CD4-positive, alpha-beta T cell treated with Interleukin-1 beta for 1 hour (primary cell): ENCODE measurements at places on chromosomes 1 and 21.
A peak's percentile ranks its signal among the peaks of the same experiment; 100 is the strongest.

- no peak for DNase-seq
These were observed 66.8 kb upstream of the BCL10 start for GRCh38 chr1:85343213-85343611.

DNA sequence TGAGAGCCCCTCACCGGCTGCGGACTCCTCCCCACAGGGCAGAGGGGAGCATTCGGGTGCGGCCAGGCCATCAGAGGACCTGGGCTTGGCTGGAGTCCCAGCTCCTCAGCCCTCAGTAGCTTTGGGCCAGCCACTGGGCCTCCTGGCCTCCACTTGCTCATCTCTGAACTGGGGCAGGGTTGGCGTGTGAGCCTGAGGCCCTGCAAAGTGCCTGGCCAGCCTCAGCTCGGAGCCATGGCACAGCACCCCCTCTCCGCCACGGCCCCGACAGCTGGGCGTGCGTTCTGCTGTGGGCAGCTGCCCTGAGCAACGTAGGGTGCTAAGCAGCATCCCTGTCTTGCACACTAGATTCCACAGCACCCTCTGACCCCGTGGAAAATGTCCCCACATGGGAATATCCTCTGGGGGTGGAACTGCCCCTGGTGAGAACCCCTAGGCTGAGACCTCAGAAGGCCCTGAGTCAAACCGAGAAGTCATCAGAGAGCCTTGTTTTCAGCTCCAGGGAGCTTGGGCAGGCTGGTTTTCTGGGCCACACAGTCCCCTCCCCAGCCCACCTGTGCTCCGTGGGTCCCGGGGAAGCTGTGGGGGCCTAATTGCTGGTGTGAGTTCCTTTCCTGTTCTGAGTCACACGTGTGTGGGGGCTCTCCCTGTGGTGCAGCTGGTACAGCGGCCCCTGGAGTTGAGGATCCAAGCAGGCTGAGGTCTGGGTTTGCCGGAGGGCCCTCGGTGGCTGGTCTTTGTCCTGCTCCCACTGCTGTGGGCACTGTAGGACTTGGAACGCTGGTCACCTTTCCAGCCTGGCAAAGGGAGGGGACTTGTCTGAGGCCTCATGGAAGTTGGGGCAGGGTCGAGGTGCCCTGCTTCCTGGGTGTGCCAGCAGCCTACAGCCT is 24.5 kb downstream of the TP73 start:
- DNase-seq: no peak

DNA sequence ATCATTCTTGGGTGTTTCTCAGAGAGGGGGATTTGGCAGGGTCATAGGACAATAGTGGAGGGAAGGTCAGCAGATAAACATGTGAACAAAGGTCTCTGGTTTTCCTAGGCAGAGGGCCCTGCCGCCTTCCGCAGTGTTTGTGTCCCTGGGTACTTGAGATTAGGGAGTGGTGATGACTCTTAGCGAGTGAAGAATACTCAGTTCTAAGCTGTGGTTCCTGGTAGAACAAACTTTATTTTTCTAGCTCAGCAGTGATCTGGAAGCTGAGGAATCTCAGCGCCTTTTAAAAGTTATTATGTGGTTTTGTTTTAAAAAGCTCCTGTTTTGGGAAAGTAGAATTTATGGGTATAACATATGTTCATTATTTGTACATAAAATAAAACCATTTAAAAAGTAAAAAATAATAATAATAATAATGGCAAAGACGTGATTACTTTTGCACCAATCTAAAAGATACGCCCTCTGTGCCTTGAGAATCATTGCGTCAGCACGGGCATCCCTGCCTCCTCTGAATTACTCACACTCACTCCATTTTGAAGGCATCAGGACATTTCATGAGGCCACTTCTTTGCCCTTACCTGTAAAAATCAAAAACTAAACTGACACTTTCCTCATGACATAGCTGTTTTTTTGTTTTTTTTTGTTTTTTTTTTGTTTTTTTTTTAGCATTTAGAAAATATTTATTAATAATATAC is 29.7 kb upstream of the TNFRSF1B start:
- DNase-seq: no peak

- DNase-seq: no peak
These were observed 218.1 kb downstream of the ST6GALNAC3 start for GRCh38 chr1:76292418-76293184.

GRCh38 chr1:201171063-201172036 is 17.1 kb upstream of the TMEM9 start:
- peak; percentile 25 for DNase-seq

DNA sequence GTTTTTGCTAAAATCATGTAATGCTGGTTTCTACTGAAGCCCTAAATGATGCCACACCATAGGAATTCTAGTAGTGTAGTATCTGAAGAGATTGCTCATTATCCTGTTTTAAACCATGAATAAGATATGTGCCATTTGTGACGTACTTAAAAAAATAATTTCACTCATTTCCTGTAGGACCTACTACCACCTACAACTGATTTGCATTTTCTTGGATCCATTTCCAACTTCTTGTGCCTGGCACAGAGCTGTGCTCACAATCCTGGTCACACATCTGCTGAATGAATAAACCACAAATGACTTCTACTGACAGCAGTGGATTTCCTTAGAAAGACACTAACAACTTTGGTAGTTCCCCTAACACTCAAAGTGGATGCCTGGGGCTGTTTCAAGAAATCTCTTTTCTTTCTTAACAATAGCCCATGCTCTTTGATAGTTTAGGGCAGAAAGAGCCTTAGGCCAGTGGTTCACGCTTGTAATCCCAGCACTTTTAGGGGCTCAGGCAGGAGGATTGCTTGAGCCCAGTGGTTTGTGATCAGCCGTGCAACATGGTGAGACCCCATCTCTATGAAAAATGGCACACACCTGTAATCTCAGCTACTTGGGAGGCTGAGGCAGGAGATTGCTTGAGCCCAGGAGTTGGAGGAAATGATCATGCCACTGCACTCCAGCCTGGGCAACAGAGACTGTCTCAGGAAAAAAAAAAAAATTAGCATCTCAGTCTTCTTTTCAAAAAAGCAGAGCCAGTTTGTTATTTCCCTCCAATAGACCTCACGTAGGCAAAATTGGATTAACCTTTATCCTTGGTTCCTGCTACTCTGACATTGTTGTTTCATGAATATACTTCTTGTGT is 13.0 kb upstream of the BATF3 start:
- DNase-seq: no peak

GRCh38 chr1:38865112-38865715 is 5.6 kb upstream of the RRAGC start:
- no peak for DNase-seq

- no peak for DNase-seq
These were observed 18.2 kb downstream of the FAM163A start for GRCh38 chr1:179761296-179761695.

DNA sequence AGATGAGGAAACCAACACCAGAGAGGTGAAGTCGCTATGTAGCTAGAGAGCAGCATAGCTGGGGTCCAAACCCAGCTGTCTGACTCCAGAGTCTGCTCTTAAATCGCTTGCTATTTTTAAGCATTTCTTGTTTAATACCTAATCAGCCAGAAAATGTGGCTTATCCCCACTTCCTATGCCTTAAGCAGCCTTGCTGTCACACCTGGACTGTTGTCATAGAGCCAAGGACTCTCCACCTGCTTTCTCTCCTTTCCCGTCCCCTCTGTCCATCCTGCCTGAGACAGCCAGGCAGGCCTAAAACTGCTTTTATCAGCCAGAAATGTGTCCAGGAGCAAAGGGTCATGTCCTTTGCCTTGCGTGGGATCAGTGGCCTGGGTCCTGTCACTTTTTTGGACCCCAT is 28.3 kb upstream of the EPHA8 start:
- no peak for DNase-seq

DNA sequence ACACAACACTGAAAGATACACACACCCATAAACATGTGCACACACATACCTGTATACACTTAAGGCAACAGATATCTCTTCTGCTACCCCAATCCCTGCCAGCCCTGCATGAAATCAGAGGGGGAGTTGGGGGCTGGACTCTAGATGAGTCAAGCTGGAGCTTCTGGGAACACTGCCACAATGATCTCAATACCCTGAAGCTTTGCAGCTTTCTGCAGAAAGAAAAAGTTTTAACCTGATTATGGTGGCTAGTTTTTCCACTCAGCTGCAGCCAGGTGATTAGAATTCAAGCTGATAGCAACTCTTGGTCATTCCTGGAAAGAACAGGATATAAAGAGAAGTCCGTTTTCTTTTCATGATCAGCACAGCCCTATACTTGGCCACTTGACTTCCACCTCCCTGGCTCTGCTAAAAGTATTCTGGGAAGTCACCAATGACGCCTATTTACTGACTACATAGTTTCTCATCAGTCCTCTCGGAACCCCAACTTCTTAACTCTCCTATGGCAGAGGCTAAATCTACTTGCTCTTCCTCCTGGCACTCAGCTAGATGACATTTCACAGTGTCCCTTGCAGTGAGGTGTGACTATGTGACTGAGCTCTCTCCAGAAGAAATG is 20.7 kb upstream of the DNASE2B start:
- DNase-seq: no peak

GRCh38 chr1:31216016-31216415 is 23.7 kb downstream of the NKAIN1 start:
- no peak for DNase-seq

- no peak for DNase-seq
These were observed 54.6 kb downstream of the CATSPERE start for GRCh38 chr1:244515680-244516079.

DNA sequence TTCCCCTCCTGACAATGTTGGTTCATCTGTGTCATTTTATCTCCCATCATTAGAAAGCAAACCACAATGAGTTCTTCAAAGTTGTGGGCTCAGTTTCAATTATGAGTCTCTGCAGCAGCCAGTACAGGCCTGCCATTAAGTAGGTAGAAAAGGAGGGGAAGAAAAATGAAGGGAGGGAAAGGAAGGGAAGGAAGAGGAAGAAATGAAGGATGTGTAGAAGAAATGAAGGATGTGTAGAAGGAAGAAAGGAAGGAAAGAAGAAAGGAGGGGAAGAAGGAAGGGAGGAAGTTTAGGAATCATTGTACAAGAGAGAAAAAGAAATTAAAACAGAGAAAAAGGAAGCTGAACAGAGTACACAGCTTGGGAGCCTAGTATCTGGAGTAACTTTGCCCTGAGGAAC is 498.3 kb upstream of the DAB1 start:
- no peak for DNase-seq
